ENCODE measurements at places on chromosomes 13 and 19. TPM values are rescaled to one million over a fixed set of nuclear protein-coding genes. Genes with fewer than 3 reads are reported as not detected.
A peak's percentile ranks its signal among the peaks of the same experiment; 100 is the strongest.

DNA sequence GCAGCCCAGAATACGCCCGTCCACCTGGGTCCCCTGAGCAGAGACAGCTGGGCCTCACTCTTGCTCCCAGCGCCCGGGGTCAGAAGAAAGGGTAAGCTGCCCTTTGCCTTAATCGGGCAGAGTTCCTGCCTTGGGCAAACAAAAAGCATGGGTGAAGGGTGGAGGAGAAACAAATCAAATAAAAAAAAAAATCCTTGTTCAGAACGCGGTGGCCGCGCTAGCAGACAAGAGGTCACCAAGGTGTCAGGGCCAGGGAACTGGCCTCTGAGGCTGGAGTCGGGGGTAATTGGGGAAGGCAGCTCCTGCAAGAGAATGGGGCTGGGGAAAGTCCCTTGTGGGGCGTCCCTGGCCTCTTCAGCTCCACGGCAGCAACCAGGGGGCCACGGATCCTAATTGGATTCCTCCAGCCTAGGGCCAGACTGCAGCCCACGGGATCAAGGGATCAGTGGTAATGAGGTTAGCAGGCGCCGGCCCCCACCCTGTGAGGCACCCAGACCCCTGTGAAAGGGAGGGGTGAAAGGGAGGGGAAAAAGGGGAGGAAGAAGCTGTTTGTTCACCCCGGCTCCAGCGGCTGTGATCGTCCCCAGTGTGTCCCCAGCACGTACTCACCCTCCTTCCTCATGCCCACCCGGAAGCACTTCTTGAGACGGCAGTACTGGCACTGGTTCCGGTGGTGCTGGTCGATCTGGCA is 5.5 kb downstream of the NR2F6 start:
- H3K27ac ChIP-seq, result no peak overlapping the region
- peaks cover 4% of the 10 kb centered on the region for H3K36me3 ChIP-seq
- H3K4me3 ChIP-seq, result no peak overlapping the region

GRCh38 chr13:76799696-76800095 is 86.5 kb downstream of the KCTD12 start:
- peaks cover 6% of the 10 kb centered on the region for H3K4me1 ChIP-seq
- H3K36me3 ChIP-seq, result no peaks in the 10 kb centered on the region
- no peak overlapping the region for H3K27ac ChIP-seq
- peak; percentile 90 for DNase-seq
- H3K4me3 ChIP-seq, result no peak overlapping the region

GRCh38 chr19:56969759-56970178 is 129.2 kb upstream of the PEG3 start:
- no peak for DNase-seq
- H3K36me3 ChIP-seq, result no peaks in the 10 kb centered on the region
- H3K4me3 ChIP-seq, result no peak overlapping the region
- no peaks in the 10 kb centered on the region for H3K4me1 ChIP-seq
- no peaks in the 10 kb centered on the region for H3K27me3 ChIP-seq

The SHISA7 gene
- not detected for total RNA-seq

GRCh38 chr13:36356058-36356457 is 9.9 kb upstream of the SPART start:
- no peaks in the 10 kb centered on the region for H3K27me3 ChIP-seq
- no peak overlapping the region for H3K4me3 ChIP-seq
- DNase-seq, result no peak
- H3K27ac ChIP-seq, result no peak overlapping the region

The IRGC gene
- not detected for total RNA-seq

The C5AR1 gene
- total RNA-seq, result not detected

DNA sequence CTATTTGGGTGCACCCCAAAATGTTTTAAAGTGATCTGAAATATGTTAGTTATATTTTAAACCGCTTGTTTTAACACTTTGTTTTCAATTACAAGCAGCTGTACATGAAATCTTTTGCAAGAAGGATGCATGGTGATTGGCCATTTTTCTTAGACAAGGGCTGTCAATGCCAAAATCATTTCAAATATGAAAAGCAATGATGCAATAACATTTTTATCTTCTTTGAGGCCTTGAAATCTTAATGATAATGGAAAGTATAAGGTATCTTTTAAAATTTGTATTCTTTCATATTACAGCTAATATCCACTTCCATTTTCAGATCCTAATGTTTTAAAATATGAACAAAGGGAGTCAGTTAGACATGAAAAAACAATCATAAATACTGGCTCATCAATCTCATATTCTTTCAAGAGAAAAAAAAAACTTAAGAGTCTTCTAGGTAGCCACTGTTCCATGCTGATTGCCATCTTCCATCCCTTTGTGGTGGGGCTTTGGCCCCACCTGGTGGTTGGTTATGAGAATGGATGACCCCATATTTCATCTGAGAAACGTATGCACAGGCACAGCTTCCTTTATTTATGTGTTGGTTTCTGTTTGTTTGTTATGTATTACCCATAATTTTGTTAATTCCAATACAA is 330.3 kb upstream of the MIR17HG start:
- H3K27ac ChIP-seq, result no peak overlapping the region
- H3K27me3 ChIP-seq, result no peaks in the 10 kb centered on the region
- peak; percentile 12 for DNase-seq
- no peaks in the 10 kb centered on the region for H3K36me3 ChIP-seq
- no peak overlapping the region for H3K4me3 ChIP-seq

- no peak overlapping the region for H3K4me3 ChIP-seq
- H3K4me1 ChIP-seq, result no peaks in the 10 kb centered on the region
- H3K36me3 ChIP-seq, result no peaks in the 10 kb centered on the region
- H3K27me3 ChIP-seq, result no peaks in the 10 kb centered on the region
Observed at GRCh38 chr19:7250951-7251350, 43.3 kb downstream of the INSR start.

The CYP4F8 gene
- not detected for total RNA-seq
